ENCODE measurements at places on chromosomes 2 and 18. TPM values are rescaled to one million over a fixed set of nuclear protein-coding genes. Genes with fewer than 3 reads are reported as not detected.

The CXCR1 gene
- not detected for total RNA-seq

GRCh38 chr2:146734042-146734820 is 1110.6 kb upstream of the ACVR2A start:
- peak; percentile 72 for DNase-seq

The LRATD1 gene
- 13.4 TPM for total RNA-seq

GRCh38 chr18:63195326-63196159 is 124.0 kb downstream of the BCL2 start:
- DNase-seq: no peak

GRCh38 chr2:178194600-178195389 is 483 bp downstream of the OSBPL6 start:
- DNase-seq: peak; percentile 31

GRCh38 chr2:120731175-120731574 is 4.5 kb upstream of the GLI2 start:
- no peak for DNase-seq

The MC4R gene
- not detected for total RNA-seq

- DNase-seq: no peak
Measured at GRCh38 chr2:170314744-170315447, 136.9 kb downstream of the MYO3B start.

GRCh38 chr2:44598330-44599119 is 236.8 kb downstream of the CAMKMT start:
- peak; percentile 68 for DNase-seq

GRCh38 chr18:52489396-52490306 is 149.7 kb downstream of the DCC start:
- no peak for DNase-seq

- peak; percentile 82 for DNase-seq
Measured at GRCh38 chr18:58241877-58242276, 197.9 kb downstream of the NEDD4L start.

- no peak for DNase-seq
Measured at GRCh38 chr18:14945984-14946383, 198.0 kb downstream of the ANKRD30B start.

The LOXHD1 gene
- total RNA-seq: not detected

The LYG2 gene
- total RNA-seq: not detected

Measured in renal cortical epithelial cell (primary cell).